ENCODE measurements at places on chromosomes 1 and 21.
A peak's percentile ranks its signal among the peaks of the same experiment; 100 is the strongest.

GRCh38 chr1:101653482-101653946 is 343.2 kb downstream of the OLFM3 start:
- no peak for DNase-seq

DNA sequence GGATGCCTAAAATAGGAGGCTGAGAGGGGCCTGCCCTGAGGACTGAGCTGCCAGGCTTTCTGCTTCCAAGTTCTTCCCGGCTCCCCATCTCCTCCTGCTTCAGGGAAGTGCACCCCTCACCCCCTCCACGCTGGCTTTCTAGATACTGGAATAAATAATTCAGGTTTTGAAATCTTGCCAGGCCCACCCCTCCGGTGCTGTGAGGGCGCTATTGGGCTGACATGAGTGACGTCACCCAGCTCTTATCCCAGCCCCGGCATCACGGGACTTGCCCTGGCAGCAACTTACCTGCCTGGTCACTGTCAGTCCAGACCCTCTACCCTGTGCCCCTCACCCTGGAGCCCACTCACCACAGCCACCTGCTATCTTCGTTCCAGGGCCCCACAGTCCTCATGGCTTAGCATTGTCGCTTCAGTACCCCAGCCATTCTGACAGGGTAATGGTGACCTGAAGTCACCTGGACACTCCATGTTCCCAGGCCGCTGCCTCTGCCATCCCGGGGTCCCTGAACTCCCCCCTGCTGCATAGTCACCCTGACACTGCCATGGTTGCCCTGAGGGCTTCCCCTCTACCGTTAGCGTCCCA is 819 bp upstream of the GPR3 start:
- DNase-seq, result peak; percentile 44

DNA sequence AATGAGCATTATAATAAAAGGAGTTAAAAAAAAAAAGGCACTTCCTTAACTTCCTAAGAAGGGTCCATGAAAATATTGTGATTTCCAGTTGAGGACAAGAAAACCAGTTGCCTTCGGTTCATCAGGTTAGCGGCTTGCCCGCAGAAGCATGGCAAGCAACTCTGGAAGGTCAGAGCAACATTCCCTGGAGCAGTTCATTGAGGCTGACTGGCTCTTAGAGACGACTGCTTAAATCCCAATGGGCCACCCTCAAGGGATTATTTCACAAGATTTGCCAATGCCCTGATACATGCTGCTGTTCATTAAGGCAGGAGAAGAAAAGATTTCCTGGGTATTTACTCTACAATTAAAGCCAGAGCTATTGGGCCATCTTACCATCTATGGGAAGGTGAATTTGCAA is 29.0 kb upstream of the CASQ2 start:
- no peak for DNase-seq

- no peak for DNase-seq
These were observed 22.4 kb downstream of the LY9 start for GRCh38 chr1:160818207-160818937.

DNA sequence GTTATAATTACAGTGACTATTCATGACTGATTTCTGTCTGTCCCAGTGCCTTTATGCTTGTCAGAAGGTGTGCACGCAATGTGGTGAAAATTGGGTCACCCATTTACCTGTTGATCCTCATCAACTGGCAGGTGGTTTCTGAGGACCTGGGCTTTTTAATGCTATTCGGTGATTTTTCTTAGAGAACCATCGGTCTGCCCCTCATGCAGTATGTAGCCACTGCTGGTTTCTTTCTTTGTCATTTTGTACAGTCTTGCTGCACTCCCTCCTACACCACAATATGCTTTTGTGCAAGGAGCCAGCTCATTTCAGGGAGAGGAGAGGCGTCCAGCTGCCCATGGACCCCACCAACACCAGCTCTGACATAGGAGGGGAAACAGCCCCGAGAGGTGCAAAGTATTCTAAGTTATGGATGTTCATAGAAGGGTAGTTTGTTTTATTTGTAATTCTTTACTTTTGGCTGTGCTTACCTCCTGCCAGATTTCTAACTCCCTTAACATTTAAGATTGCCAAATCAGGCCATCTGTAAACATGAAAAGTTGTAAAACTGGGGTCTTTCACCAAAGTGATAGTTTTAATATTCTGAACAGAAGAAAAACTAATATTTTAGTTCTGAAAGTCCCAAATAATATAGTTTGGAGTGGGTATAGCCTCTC is 325.3 kb downstream of the PTBP2 start:
- no peak for DNase-seq

DNA sequence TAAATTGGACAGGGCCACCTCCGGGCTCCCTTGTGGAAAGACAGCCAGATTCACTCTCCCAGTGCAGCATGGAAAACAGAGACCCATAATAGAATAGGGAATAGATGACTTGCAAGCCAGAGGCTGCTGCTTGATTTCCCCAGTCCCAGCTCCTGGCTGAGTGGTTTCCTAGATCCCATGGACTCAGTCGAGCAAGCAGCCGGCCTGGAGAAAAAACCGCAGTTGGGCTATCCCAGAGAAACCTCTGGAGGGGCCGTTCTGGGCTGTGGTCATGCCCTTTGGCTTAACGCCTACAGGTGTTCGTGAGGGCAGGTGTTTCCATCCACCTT is 61.7 kb downstream of the ELK4 start:
- no peak for DNase-seq

DNA sequence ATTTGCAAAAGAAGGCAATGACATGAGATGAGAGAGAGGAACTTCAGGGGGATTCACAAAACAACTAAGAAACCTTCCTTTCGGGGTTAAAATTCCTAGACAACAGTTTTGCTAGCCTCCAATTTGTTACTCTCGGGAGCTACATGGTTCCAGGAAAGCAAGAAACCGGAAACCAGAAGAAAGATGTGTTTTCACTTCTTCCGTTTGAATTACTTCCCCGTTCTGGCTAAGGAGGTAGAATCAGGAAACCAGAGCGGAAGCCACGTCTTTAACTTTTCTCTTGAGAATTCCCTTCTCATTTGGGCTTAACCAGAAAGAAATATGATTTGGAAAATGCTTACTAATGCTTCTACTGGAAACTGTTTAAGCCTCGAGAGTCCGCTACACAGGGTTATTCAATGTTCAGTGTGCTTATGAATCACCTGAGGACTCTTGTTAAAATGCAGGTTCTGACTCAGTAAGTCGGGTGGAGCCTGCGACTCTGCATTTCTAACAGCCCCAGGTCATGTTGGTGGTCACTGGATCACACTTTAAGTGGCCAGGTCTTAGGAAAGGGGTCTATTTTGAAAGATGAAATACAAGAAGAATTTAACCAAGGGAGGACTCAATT is 43.5 kb upstream of the MCOLN3 start:
- no peak for DNase-seq

DNA sequence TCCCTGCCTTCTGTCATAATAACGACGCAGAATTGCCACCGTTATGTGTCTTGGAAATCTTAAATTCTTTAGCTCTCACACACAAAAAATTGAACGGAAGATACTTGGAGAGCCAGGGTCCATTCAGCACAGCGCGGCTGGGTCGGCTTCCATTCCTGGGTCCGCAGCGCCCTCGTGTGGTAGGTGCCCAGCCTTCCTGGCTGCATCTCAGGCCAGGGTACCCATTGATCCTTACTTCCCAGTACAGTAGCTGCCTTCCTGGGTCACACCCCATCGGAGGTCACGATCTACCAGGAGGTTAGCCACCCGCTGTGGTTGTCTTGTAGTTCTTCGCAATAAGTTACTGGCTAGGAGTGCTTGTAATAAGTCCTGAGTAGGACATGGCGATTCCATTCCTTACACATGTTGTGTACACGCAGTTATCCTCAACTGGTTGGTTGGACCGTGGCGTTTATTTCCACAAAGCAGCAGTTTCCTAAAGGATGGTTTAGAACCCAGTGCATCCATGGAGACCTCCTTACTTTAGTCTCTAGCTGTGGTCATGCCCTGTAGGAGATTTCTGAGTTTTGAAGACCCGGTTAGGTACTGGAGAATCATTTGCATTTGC is 9.9 kb upstream of the MTARC1 start:
- DNase-seq, result peak; percentile 55

DNA sequence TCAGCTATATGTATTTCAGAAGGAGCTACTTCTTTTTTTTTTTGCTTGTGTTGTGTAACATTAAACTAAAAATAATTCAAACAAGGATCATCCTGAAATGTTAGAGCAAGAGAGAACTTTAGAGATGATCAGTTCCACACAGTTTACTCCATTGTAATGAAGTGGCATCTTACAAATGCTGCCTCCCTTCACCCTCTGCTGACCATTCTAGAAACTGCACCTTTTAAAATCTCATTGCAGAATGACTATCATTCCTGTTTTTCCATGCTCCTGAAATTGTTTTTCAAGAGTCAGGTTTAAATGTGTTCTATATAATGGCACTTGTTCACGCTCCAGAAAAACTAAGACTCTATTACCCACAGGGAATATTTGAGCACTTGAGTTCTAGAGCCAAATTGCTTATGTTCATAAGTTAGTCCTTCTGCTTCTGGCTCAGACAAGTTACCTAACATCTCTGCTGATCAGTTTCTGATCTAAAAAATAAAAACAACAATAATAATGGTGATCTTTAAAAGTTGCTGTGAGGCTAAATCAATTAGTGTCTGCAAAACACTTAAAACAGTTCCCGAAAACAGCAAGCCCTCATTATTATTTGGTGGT is 21.5 kb upstream of the SLC44A5 start:
- DNase-seq, result peak; percentile 40

All from NCI-H146 (cell line).